Germinal center (tissue), 1 donor: ENCODE measurements at places on chromosomes 1 and 21.

GRCh38 chr1:46412893-46413595 is 18.9 kb downstream of the FAAH start:
- no peak for DNase-seq

DNA sequence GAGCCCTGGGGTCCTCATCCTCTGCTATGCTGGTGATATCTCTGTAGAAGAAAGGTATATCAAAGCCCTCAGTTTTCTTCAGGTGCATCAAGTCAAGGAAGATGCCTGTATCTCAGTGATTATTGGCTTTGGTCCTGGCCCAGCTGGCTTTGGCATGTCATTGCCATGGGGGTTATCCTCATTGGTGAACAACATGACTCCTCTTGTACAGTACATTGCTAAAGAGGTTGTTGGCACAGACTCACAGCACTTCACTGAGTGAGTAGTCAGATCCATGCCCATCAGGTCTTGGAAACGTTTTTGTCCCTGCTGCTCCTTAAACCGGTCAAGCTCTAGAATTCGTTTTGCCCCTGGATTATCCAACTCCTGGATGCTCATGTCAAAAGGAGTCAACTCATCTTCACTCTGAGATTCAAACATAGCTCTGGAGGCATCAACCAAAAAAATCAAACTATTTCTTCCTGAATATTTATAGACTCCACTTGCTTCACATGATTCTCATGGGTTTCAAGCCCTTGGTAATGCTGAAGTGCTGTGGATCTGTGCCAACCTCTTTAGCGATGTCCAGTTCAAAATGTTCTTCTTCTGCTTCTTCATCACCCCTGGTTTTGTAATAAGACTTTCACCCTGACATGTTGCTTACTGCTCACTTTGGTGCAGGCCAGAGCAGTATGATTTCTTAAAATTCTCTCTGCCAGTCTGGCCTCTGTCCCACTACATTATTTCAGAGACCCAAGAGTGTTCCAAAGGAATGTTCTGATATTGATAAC is 43.0 kb upstream of the RAB3GAP2 start:
- DNase-seq, result no peak

DNA sequence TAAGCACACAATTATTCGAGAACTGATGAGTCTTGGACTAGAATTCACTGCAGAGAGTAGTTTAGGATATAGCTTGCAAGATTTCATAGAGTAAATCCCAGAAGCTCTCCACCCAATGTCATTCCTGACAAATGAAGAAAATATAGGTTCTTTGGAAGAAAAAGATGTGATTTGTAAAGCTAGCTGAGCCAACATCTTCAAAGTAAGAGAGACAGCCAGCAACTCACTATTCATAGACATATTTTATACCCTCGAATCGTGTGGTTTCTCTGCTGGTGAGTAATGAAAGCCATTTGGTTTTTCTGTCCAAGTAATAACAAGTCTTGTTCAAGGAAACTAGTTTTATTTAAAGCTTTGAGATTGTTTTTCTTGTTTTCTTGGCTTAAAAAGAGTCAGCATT is 165.7 kb upstream of the SYT6 start:
- no peak for DNase-seq

DNA sequence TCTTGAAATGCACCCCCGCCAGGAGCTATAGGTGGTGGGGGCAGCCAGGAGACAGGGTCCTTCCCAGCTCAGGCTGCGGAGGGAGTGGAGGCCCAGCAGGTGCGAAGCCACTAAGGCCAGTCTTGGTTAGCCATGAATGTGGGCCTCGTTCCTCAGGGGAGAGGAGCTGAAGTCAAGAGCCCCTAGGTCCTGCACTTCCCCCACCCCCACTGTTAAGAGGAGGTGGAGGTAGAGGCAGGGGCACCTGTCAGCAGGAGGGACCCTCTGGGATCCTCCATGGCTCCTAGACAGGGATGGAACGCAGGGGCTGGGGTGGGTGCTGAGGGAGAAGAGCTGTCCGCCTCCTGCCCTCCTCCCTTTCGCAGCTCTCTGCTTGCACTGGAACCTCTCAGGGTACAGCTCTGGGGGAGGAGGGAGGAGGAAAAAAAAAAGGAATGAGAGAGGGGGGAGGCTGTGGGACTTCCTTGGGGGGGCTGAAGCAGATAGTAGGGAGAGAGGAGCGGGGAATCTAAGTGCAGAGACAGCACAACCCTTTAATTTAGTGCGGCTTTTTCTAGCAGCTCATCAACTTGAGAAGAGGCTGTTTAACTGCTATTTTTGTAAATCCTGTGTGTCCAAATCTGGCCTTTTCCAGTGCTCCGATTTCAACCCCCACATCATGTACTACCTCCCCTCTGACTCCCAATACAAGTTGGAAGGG is 37.0 kb downstream of the MATN1 start:
- DNase-seq, result no peak

- peak; percentile 32 for DNase-seq
Observed at GRCh38 chr1:212671342-212672031, 28.2 kb downstream of the BATF3 start.

- peak; percentile 32 for DNase-seq
Observed at GRCh38 chr1:183101841-183102276, 78.6 kb downstream of the LAMC1 start.

GRCh38 chr21:44919913-44920693 is 596 bp downstream of the ITGB2 start:
- no peak for DNase-seq

- DNase-seq, result no peak
Observed at GRCh38 chr21:29235714-29236197, 63.0 kb upstream of the BACH1 start.

- no peak for DNase-seq
Observed at GRCh38 chr1:162590101-162590500, 28.6 kb downstream of the UAP1 start.

GRCh38 chr1:59367301-59368007 is 70.6 kb downstream of the FGGY start:
- DNase-seq, result no peak

GRCh38 chr1:51189421-51190073 is 46.5 kb upstream of the RNF11 start:
- peak; percentile 73 for DNase-seq

DNA sequence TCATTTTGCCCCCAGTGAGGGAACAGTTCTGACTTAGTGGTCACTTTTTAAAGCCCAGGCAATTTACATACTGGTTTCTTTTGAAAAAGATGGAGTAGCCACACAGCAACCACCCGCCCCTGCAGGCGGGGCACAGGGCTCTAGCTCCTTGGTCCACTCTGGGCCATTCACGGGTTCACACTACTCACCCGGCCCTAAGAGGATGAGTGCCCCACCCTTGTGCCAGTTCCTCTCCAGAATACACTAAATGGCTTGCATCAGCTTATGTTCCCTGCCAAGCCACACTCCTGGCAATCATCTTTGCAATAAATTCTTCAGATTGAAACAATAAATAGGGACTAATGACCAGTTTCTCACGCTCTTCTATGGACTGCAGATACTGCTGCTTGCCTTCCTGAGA is 15.7 kb upstream of the ATP13A2 start:
- DNase-seq, result no peak

DNA sequence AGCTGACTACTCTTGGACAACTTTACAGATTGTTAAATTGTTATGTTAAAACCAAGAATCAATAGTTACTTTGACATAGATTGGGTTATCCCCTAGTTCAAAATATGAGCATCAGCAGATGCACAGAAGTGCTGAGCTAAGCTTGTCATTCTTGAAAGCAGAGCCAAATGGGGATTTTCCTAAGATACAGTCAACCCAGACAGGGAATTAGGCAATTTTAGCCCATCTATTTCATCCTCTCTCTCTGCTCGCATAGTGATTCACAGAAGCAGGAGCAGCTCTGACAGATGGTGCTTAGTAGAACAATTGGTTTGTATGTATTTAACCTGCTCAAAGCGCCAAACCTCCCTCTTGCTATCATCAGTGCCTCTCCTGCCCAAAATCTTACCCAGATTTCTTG is 27.9 kb upstream of the PRRC2C start:
- no peak for DNase-seq

DNA sequence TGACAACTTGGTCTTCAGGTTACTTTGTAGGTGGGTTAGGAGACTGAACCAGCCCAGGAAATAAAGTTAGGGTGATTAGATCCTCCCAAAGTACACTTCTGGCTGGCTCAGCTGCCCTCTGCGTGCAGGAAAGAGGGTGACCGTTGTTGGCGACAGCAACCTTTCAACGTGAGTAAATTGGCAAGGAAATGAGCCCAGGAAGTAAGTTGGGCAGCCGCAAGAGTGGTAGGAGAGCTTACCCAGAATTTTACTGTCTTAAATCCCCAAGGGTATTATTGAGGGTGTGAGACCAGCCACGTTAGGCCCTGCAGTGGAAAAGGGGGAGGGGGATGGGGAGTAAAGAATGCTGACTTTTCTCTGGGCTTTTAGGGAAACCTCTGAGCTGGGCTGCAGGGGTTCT is 1.6 kb downstream of the TENT5C start:
- DNase-seq, result no peak

GRCh38 chr1:12006167-12006921 is 13.0 kb upstream of the MIIP start:
- DNase-seq, result no peak

- no peak for DNase-seq
Observed at GRCh38 chr1:28755701-28756100, 19.0 kb downstream of the YTHDF2 start.

- no peak for DNase-seq
Observed at GRCh38 chr1:60090655-60091054, 17.1 kb upstream of the C1orf87 start.

- DNase-seq, result no peak
Observed at GRCh38 chr1:119080586-119080985, 59.9 kb downstream of the WARS2 start.

- no peak for DNase-seq
Observed at GRCh38 chr1:153253693-153254092, 5.8 kb upstream of the LORICRIN start.

DNA sequence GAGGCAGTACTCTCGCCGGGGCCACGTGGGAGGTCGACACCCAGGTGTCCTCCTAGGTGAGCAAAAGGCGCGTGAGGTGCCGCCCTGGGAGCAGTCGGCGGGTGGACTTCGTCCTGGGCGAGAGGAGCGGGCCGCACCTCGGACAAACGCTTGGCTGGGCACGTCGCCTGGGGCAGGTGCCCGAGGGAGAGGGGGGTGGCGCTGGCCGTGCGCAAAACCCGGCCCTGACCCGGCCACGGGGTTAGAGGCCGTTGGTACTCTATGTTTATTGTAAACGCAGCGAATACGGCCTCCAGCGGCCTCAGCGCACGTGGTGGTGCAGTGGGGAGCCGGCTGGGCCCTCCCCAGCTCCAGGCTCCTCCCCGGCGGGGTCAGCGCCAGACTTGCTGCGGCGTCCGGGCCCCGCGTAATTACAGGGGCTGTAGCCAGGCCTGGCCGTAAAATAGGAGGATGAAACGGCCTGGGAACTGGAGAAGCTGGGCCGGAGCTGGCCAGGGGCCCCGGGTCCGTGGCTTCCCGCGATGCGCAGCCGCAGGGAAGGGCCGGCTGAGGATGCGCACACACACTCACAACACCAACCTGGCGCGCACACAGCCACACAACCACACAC is 1.6 kb upstream of the EFNA1 start:
- no peak for DNase-seq

- no peak for DNase-seq
Observed at GRCh38 chr1:222653178-222653827, 35.4 kb downstream of the MIA3 start.

- DNase-seq, result no peak
Observed at GRCh38 chr1:53129891-53130597, 12.4 kb downstream of the SLC1A7 start.

- DNase-seq, result no peak
Observed at GRCh38 chr1:61287014-61287413, 204.7 kb downstream of the NFIA start.

- DNase-seq, result no peak
Observed at GRCh38 chr1:201214886-201215285, 24.3 kb downstream of the IGFN1 start.

DNA sequence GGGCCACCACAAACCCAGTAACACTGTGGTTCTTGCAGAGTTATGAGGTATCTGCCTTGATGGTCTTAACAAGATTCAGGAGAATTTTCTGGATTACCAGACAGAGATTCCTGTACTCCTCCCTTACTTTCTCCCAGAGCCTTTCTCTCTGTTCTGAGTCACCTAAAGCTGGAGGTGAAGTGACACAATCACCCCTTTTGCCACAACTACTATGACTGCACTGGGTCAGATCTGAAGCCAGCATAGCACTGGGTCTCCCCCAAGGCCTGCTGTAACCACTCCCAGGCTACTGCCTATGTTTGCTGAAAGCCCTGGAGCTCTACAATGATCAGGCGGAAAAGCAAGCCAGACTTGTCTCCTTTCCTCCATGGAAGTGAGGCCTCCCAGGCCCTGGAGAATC is 156.7 kb upstream of the NEGR1 start:
- no peak for DNase-seq

DNA sequence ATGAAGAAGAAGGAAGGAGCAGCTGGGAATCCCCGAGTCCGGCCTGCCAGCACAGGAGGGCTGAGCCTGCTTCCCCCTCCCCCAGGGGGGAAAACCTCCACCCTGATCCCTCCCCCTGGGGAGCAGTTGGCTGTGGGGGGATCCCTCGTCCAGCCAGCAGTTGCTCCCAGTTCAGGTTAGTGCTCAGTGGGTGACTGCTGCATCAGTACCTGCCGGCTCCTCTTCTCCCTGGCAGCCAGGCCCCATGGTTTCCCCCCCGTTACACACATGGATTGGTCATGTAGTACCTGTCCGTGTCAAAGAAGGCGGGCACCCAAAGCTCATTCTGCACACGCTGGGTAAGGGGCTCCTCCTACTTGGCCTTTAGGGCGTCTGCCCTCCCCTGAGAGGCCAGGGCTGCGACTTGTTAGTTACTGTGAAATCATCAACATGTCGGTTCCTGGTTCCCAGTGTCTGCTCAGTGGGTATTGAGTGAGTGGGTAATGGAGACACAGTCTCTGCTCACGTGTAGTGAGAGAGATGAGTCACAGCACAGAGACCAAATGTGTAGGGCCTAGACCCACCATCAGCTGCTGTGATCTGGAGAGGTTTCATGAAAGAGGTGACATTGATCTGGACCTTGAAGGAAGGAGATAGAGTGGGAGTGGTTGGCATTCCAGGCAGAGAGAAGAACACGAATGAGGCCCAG is 11.5 kb downstream of the NECAP2 start:
- DNase-seq, result no peak

- DNase-seq, result no peak
Observed at GRCh38 chr1:81183051-81183450, 617.7 kb upstream of the ADGRL2 start.

- no peak for DNase-seq
Observed at GRCh38 chr1:240797050-240797449, 185.1 kb upstream of the GREM2 start.

DNA sequence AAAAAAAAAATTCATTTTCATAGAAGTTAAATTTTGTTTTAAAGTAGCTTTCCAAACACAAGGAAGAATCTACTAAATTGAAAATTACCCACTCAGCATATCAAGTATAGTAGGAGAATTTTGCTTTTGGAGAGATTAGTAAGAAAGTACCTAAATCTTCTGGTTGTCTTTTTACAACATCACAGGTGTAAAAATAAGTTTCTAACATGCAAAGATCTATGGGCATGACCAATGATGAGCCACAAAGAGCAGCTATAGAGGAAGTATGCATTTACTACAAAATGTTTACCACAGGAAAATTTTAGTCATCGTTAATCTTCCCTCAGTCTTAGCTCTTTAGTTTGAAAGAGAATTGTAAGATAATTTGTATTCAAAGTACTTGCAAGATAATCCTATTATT is 28.1 kb downstream of the ANGPTL3 start:
- peak; percentile 27 for DNase-seq
